Stimulated activated CD4-positive, alpha-beta T cell treated with anti-CD3 and anti-CD28 coated beads, Interleukin-1b, Interleukin-23, amount 100 ng/mL, for 4 hours (primary cell): ENCODE measurements at places on chromosomes 16 and 17.

DNA sequence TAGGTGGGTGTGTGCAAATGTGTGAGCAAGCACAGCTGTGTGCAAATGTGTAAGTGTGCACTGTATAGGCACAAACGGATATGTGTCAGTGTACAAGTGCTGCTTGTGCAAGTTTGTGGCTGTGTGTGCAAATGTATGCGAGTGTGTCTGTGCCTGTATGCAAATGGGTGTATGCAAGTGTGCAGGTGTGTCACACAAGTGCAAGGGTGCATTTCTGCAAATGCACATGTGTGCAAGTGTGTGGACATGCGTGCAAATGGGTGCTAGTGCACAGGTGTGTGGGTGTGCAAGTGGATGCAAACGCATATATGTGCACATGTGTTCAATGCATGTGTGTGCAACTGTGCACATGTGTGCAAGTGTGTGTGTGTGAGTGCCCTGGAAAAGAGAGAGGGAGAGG lies 76.5 kb upstream of the TNRC6C start:
- no peak for DNase-seq

DNA sequence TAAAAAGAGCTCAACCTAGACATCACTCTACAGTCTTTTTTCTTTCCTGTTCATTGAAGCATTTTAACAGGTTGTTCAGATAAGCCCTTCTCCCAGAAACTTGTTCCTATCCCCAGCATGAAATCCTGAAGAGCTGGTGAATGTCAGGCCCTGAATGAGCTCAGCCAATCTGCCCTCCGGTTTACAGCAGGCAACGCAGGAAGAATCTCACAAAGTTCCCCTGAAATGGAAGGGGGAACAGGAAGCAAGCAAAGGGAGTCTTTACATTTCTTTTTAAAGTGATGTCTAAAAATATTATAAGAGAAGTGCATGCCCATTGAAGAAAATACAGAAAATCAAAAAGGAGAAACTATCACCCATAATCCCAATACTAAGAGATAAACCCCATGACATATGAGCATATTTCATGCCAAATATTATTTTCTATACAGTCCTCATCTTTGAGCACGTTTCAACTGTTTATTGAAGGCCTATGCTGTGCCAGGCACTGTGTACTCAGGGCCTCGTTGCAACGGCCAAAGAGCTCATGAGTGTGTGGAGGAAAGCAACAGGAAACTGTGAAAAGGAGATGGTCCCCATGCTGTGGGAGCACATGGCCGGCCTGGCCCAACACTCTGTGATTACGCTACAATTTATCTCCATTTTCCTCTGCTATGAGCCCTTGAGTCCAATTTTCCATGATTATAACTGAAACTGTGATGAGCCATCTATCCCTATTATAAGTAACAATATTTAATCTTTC lies 5.7 kb downstream of the TK2 start:
- DNase-seq, result no peak

GRCh38 chr17:12597895-12598294 lies 67.8 kb upstream of the MYOCD start:
- DNase-seq, result no peak

GRCh38 chr17:37359682-37360188 lies 16.1 kb upstream of the C17orf78 start:
- DNase-seq, result no peak

DNA sequence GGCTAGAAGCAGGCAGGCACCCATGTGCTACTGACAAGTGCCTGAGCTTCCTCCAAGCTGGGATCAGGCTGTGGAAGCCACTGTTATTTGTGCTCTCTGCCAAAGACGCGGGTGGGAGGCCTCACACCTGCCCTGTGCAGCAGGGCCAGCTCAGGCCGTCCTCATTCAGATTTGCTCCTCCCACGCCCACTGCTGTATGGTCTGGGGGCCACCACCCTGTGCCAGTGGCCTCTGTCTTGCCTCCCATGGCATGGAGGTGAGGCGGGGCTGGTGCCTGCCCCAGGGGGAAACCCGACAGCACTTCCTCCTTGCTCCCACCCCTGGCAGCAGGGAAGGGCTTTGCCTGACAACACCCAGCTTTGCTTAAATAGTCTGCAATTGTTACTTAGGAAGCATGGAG lies 356.5 kb upstream of the CDH8 start:
- no peak for DNase-seq

DNA sequence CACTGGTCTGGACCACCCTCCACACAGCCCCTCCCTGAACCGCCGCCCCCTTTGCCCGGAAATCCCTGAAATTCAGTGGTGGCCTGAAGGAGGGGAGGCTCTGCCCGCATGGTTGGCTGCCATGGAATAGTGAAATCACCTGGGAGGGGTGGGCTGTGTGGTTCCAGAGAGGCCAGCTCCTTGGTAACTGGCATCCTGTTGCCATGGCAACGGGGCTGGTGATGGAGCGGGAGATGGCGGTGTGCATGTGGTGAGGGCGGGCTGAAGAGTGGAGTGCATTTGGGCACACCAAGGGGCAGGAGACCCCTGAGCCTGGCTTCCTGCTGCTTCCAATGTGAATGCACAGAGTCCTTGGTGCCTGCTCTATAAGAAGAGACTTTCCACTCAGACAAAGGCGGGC lies 2.4 kb downstream of the EFNB3 start:
- DNase-seq, result no peak

DNA sequence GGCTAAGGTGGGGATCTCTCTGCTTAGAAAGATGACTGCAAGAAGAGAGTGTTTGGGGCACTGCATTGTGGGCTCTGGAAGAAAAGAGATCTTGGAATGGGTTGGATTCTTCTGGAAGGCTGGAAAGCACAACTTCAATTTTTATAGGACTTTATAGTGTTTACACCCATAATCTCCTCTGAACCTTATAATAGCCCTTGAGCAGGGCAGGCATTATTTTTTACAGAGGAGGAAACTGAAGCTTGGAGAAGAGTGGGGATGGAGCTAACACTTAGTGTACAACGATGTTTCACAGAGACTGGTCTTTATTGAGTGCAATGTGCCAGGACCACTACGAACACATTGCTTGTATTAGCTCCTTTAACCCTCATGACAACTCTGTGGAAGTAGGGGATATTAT lies 10.4 kb downstream of the TNS4 start:
- no peak for DNase-seq

DNA sequence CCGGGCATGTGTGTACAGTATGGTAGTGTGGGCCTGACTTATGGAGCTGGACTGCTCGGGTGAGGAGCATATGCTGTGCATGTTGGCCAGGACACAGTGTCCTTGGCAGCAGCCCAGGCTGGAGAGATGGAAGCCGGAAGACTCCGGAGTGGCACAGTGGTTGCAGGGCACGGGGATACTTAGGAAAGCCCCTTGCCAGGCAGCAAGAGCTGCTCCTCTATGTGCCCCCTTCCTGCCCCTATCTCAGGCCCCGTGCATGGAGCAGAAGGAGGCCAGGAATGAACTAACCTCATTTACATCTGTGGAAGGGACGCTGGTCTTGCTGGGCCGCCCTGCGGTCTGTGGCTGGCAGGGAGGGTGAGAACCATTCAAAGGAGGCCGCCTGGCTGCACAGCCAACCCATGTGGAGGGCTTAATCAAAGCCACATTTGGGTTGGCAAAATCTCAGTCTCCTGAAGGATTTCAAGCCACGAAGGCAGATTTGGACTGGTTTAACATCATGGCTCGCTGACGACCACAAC lies 32.2 kb upstream of the RCVRN start:
- DNase-seq, result no peak

- no peak for DNase-seq
Measured at GRCh38 chr17:72111336-72111923, 9.4 kb upstream of the SOX9 start.

GRCh38 chr16:54649876-54650275 lies 280.8 kb upstream of the IRX5 start:
- no peak for DNase-seq

- peak; percentile 33 for DNase-seq
Measured at GRCh38 chr16:77273-77806, 685 bp upstream of the MPG start.

DNA sequence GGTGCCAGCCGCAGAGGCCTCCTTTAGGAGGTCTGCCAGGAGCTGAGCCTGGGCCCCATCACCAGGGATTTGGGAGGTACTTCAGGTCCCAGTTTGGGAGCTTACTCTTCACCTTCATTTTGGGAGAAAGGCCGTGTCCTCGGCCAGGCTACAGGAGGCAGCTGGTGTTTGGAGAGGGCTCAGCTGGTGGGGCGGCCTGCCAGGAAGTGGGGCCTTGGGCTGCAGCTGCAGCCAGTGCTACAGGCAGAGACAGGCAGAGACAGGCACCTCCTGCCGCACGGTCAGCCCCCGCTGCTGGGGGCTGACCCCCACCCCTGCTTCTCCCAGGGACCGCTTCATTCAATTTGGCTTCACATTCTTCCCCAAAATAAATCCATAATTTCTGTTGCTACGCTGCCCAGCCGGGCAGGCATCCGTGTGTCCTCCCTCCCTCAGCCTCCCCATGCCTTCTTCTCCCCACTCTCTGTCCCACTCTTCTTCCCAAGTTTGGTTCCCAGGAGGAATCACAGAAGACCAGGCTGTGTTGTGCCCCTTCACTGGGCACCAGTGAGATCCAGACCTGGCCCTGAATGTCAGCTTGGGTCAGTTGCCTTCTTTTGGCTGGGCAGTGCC lies 6.1 kb downstream of the TMEM235 start:
- DNase-seq, result no peak

GRCh38 chr17:39800540-39800939 lies 62.8 kb downstream of the GRB7 start:
- peak; percentile 48 for DNase-seq

GRCh38 chr17:53687324-53687723 lies 135.4 kb upstream of the KIF2B start:
- DNase-seq, result no peak

DNA sequence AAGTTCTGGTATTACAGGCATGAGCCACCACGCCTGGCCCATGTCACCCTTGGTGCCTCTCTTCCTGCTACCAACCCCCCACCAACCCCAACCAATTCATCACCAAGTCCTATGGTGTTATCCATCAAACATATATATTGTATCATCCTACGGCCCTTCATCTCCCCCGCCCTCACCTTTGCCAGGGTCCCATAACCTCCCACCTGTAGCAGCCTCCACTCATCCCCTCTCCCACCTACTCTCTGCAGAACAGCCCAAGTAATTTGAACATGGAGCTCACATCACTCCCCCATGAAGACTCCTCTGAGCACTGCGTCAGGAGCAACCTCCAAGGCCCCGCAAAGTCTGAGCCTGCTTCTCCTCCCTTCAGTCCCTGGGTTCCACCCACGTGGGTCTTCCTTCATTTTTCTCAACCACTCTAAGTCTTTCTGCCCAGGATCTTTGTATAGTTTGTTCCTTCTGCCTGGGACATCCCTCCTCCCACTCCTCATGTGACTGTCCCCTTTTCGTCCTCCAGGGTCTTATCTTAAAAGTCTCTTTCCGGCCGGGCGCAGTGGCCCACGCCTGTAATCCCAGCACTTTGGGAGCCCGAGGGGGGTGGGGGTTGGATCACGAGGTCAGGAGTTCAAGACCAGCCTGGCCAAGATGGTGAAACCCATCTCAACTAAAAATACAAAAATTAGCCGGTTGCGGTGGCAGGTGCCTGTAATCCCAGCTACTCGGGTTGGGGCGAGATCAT lies 7.0 kb upstream of the HID1 start:
- no peak for DNase-seq

DNA sequence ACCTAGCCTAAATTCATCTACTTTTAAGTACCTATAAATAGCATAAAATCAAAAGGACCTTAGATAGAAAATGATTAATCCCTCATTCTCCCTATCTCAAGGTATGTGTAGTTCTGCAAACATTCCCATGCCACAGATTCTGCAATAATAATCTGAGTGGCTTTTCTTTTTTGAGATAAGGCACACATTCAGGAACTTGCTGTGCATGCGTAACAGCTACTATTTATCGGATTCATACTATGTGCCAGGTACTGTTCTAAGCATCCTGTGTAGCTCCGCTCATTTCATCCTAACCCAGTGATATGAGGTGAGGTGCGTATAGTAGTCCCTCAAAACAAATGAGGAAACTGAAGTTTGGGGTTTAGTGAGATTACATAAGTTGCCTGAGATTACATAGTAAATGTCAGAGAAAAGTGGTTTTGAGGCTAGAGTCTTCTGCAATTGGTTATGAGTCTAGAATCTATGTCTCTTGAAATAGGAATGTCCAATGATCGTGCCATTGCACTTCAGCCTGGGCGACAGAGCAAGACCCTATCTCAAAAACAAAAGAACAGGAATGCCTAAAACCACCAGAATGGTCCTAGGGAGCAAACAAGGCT lies 2.0 kb upstream of the ZNF263 start:
- DNase-seq, result no peak

DNA sequence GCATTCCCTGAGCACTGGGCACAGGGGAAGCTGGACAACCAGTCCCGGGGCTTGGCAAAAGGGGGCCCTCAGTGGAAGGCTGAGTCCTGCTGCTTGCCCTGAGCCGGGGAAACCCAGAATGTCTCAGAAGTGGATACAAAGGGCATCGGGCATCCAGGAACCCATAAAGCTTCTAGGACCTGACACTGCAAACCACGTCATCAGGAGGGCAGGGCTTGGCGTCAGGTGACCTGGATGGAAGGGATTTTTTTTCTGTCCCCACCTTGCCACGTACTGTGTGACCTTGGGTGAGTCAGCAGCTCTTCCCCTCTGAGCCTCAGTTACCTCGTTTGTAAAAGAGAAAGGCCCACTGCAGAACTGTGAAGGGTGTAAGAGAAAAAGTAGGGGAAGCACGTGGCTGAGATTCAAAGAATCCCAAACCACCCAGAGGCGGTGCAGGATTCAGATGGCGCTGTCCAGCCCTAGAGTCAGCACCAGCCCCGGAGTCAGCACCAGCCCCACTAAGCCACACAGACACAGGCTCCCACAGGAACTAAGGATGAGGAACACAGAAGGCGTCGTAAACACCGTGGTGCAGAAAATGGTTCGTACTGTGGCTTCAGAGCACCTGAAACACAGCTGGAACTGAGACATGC lies 53.7 kb downstream of the C16orf95 start:
- no peak for DNase-seq

DNA sequence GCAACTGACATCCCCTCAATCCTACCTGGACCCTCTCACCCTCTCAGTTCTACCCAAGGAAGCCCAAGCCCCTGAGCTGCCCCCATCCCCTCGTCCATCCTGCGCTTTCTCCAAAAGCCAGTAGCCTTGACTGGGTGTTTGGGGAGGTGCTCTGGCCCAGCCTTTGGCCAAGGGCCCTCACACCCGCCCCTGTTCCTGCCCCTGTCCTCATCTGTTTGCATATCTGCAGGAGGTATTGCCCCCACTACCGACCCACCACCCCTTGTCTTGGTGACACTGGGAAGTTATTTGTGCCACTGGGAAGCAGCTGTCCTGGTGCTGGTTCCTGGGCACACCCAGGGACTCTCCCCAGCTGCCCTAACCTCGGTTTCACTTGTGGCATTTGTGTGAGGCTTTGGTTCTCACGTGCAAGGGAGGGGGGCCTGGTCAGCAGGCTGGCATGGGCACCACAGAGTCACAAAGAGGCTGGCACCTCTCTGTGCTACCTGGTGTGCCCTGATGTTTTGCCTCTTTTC lies 75.3 kb downstream of the MRC2 start:
- no peak for DNase-seq
